ENCODE measurements at places on chromosomes 2 and 18.

GRCh38 chr18:11488175-11488574, 121.2 kb upstream of the SLC35G4 start:
- DNase-seq: no peak

GRCh38 chr2:181255651-181256050, 201.5 kb upstream of the ITGA4 start:
- DNase-seq: no peak

- no peak for DNase-seq
Observed at GRCh38 chr2:17188721-17189120, 329.5 kb downstream of the RAD51AP2 start.

- DNase-seq: no peak
Observed at GRCh38 chr18:51290860-51291259, 93.4 kb upstream of the MEX3C start.

DNA sequence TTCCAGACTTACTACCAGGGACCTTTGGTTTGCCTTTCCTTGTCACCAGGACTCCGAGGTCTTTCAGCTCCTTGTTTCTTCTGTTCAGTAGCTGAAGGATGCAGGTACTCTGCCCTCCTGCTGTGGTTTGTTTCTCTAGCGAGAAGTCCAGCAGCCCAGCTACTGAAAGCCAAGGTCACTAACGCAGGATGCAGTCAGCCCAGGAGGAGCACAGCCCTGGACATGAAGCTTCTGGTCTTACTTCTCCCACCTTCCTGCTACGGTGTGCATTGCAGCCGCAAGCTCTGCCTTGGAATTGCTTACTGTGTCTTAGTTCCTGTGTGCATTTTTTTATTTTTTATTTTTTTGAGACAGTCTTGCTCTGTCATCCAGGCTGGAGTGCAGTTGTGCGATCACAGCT, 62.4 kb downstream of the DGKD start:
- DNase-seq: no peak

- DNase-seq: no peak
Observed at GRCh38 chr2:137348301-137348700, 583.0 kb downstream of the THSD7B start.

- no peak for DNase-seq
Observed at GRCh38 chr2:47737191-47737975, 45.6 kb upstream of the MSH6 start.

GRCh38 chr2:63696496-63696895, 107.7 kb downstream of the MDH1 start:
- no peak for DNase-seq

GRCh38 chr2:203619267-203619878, 84.3 kb upstream of the RAPH1 start:
- DNase-seq: no peak

- DNase-seq: peak; percentile 18
Observed at GRCh38 chr18:7855028-7855427, 287.9 kb downstream of the PTPRM start.

- DNase-seq: no peak
Observed at GRCh38 chr18:54222922-54223567, 1.4 kb downstream of the MBD2 start.

GRCh38 chr18:48889981-48890762, 60.6 kb downstream of the SMAD7 start:
- no peak for DNase-seq

DNA sequence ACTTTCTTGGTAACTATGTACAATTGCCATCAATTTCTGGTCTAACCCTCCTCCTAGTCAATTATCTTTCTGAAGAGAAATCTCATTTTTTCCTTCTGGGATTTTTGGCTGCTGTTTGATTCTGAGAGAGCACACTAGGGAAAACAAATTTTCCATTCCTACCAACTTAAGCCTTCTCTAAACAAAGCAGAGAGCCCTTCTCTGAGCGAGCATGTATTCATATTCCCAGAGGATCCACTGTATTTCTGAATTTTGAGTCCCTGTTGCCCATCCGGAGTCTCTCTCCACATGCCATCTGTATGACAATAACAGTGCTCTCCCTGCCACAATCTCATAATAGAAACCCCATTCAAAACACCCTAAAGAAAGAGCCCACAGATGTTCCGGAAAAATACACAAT, 78.5 kb downstream of the MAIP1 start:
- DNase-seq: no peak

DNA sequence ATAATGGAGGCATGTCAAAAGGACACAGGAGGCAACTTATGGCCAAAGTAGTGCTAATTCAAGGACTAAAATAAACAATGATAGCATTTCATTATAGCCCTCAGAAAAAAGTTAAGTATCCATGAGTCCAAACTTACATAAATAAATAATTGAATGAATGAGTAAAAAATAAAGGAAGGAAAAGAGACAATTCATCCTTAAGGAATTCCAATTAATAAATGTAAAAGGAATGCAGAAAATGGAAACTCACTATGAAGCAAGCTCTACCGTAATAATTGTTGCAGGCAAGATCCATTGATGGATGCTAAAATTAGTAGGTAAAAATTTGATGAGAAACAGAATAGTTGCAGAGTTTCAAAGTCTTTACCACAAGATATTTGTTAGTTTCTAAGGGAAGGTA, 88.2 kb upstream of the RAPGEF4 start:
- no peak for DNase-seq

GRCh38 chr18:38481576-38481975, 916.0 kb upstream of the CELF4 start:
- no peak for DNase-seq

GRCh38 chr2:224885291-224885690, 157.0 kb downstream of the DOCK10 start:
- no peak for DNase-seq

DNA sequence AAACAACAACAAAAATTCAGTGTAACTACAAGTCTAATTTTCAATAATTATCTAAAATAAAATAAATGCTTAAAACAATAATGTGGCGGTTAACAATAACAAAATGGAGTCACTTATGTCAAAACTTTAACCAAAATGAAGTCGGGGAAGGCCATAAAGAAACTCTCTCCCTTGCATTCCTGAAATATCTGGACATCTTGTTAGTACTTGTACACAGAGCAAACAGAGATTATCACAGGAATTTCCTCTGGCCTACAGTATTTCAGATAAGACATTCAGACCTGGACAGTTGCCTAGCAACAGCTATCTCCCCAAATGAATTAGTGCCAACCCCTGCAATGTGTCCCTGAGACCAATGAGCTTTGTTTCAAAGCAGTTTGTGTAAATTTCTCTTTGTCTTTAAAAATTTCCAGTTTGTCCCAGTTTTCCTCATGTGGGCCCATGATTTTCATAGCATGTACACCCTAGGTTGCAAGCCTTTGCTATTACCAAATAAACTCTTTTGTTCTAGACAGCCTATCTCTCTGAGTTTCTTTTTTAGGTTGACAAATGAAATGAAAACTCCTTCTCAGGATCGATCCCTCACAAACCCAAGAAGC, 68.6 kb downstream of the EXOC6B start:
- DNase-seq: no peak

DNA sequence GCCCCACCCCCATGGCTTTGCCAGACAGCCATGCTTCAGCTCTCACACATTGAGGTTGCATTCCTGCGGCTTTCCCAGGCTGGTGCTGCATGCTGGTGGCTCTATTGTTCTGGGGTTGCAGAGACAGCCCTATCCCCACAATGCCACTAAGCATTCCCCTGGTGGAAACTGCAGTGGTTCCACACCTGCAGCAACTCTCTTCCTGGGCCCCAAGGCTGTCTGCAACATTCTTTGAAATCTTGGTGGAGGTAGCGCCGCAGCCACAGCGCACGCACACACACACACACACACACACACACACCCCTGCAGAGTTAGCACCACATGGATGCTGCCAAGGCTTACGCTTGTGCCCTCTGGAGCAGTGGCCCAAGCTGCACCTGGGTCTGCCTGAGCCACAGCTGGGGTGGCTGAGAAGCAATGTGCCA, 21.4 kb downstream of the SFXN5 start:
- DNase-seq: no peak

- no peak for DNase-seq
Observed at GRCh38 chr2:69660637-69661036, 17.1 kb upstream of the AAK1 start.

- no peak for DNase-seq
Observed at GRCh38 chr2:108080177-108080576, 93.9 kb downstream of the SLC5A7 start.

DNA sequence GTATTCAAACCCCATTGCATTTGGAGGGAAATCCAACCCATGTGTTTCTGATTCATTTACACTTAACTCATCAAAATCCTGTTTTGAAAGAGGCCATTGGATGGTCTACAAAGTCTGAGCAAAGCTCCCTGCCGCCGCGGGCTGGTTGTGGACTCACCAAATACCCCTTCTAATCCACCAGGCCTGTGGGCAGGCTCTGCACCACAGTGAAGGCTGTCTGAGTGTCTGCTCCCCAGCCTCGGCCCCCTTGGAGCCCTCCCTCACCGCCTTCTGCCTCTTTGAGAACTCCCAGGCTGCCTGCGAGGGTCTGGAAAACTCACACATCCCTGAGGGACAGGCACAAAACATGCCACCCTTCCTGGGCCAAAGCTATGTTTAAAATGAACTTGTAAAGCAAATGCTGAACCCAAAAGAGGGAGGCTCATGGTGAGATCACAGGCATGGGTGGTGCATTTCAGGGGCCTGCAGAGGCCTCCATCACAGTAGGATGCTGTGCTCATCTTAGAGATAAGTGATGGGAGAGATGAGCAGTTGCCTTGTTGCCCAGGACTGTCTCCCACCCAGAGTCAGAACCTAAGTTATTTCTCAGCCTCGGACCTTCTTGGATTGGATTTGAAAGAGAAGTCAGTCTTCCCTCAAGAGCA, 225.0 kb downstream of the CYP26B1 start:
- peak; percentile 6 for DNase-seq

DNA sequence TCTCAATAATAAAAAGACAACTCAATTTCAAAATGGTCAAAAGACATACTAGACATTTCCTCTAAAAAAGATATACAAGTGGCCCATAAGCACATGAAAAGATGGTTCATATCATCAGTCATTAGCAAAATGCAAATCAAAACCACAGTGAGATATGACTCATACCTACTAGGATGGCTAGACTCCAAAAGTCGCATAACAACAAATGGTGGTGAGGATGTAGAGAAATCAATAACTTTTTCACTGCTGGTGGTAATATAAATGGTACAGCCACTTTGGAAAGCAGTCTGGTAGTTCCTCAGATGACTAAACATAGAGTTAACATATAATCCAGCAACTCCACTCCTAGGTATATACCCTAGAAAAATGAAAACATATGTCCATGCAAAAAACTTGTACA, 242.3 kb upstream of the NOL4 start:
- no peak for DNase-seq

GRCh38 chr18:10261344-10262276, 192.8 kb upstream of the APCDD1 start:
- no peak for DNase-seq

GRCh38 chr18:57846258-57846657, 43.1 kb upstream of the ATP8B1 start:
- no peak for DNase-seq
